Hippocampal formation (tissue), 2 donors: ENCODE measurements at places on chromosomes 16 and 17.

DNA sequence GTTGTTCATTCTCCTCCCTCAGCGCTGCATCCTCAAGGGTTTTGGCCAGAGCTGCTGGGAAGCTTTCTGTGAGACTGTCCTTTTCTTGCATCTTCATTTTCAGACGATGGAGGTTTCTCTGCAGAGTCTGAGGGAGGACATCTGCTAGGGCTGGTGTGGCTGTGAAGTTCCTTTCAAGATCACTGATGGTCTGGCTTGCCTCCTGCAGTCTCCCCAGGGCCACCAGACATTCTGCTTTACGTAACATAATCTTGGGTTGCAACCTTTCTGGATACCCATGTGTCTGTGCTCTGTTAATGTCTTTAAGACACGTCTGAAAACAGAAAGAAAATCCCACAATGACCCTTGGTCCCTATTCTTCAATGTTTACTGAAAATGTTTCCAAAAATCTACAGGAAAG is 29.0 kb downstream of the SMYD4 start:
- DNase-seq, result no peak

DNA sequence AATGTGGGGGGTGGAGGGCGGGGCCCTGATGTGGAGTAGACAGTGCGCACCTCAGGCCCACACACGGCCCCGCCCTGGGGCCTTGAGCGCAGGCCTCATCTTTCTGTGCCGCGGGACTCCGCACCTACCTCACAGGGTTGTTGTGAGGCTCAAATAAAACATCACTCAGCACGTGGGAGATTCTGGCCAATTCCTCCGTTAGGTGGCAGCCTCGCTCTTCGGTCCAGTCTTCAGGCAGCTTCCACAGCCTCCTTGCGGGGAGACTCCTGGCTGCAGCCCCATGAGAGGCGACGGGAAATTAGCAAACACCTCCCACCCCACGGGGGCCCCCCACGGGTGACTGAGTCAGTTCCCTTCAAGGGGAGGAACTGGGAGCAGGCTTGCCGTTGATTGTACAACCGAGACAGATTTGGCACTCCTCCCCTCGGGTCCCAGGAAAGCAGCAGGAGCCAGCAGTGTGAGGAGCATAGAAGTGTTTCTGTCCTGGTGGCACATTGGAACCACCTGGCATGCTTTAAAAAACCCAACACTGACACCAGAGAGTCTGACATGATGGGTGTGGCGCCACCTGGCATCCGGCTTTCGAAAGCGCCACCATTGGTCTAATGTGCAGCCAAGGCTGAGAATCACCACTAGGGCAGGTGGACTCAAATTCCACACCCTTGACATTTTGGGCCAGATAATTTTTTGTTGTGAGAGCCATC is 7.6 kb downstream of the MRM1 start:
- DNase-seq, result peak; percentile 14

DNA sequence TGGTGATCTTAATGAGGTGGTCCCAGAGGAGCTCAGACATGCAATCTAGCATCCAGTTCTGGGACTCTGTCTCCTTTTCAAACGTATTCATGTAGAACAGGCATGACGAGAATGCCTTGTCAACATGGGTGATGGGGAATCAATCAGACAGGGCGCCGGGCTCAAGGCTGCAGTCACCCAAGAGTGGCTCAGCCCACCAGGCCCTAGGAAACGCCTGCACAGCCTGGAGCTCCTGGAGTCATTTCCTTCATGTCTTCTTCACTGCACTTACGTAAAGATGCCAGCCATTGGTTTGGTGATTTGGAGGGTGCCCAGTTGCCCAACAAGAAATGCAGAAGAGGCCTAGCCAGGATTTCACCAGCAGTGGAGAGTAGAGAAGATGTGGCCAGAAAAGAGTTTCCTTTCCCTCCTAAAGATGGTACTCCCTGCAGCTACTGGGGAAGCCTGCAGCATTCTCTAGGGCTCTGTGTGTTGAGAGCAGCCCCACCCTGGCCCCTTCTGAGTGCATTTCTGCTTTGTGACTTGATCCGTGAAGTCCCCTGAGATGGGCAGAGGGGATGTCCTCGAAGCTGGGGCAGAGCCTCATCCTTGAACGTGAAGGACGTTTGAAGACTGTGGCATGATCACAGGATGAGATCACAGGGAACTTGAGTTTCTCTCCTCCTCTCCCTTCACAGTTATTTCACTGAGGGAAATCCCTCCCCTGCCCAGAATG is 24.0 kb upstream of the STH start:
- no peak for DNase-seq

GRCh38 chr17:18267927-18268711 is 7.7 kb downstream of the MIEF2 start:
- no peak for DNase-seq

GRCh38 chr16:965036-965395 is 5.8 kb downstream of the LMF1 start:
- no peak for DNase-seq

DNA sequence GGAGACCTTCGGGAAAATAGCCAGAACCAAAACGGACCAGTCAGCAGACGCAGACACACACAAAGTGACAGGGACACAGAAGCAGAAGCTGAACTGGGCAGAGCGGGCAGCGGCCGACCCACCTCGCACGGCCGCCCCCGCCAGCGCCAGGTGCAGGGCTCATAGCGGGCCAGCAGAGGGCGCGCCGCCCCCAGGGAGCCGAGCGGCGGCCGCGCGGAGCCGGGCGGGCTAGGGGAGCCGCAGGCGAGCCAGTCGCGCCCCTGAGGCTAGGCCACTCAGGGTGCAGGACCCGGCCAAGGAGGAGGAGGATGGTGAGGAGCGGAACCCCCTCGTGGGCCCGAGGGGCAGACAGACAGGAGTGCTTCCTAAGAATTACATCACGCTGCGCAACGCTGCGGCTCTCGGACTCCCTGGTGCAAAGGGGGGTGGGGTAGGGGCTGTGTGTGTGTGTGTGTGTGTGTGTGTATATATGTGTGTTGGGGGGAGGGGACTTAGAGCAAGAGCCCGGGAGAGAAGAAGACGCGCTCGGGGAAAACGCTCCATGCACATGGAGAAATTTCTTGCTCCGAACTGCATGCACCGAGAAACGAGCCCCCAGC is 913 bp upstream of the NOG start:
- DNase-seq, result peak; percentile 48

DNA sequence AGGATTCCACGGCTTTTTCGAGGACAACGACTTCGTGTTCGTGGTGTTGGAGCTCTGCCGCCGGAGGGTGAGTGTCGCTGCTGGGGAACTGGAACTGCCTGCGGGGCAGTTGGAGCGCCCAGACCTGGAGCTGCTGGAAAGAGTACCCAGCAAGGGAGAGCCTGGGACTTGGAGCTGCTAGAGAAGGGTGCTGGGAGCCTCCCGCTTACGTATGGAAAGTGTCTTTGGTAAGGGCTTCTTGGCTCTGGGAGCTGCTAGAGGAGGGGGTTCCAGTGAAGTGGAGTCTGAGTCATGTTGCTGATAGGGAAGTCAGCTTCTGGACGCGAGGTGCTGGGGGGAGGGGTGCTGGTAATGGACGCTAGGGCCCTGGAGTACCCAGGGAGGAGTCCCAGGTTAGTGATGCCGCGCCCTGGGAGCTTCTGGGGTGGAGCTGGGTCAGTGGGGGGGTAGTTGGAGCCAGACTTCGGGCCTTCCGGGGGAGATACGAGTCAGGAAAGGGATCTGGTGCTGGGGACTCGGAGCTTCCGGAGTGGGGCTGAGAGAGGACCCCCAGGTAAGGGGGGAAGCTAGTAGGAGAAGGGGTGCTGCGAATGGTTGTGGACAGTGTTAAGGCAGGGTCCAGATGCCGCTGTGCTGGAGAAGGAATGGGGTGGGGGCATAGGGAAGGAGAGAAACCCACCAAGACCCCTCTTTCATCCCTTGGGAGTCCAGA is 741 bp downstream of the PLK1 start:
- DNase-seq, result no peak

GRCh38 chr16:20740901-20741521 is 607 bp downstream of the THUMPD1 start:
- peak; percentile 61 for DNase-seq

GRCh38 chr16:67651847-67652246 is 6.9 kb downstream of the CARMIL2 start:
- DNase-seq, result no peak

DNA sequence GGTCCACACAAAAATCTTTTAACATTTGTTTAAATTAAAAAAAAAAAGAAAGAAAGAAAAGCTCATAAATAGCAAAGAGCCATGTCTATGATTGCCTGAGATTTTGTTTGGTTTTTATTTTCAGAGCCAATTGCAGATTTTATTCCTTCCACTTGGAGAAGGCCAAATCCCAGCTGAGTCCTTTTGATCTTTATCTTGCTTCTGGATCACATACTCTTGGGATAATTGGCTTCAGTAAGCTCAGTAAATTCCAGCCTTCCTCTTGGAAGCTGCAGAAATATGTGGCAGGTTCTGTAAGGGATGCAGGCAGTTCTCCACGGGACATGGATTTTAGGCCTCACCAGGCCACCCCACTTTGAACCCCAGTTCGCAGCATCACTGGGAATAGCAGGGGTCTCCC is 63.3 kb upstream of the TMC5 start:
- no peak for DNase-seq

- DNase-seq, result no peak
Observed at GRCh38 chr17:21678393-21679081, 13.8 kb upstream of the KCNJ18 start.

- DNase-seq, result no peak
Observed at GRCh38 chr17:37410357-37410756, 3.7 kb downstream of the TADA2A start.

GRCh38 chr17:13593757-13594156 is 8.0 kb downstream of the HS3ST3A1 start:
- DNase-seq, result no peak

GRCh38 chr17:279331-279730 is 73.3 kb downstream of the RPH3AL start:
- DNase-seq, result no peak

DNA sequence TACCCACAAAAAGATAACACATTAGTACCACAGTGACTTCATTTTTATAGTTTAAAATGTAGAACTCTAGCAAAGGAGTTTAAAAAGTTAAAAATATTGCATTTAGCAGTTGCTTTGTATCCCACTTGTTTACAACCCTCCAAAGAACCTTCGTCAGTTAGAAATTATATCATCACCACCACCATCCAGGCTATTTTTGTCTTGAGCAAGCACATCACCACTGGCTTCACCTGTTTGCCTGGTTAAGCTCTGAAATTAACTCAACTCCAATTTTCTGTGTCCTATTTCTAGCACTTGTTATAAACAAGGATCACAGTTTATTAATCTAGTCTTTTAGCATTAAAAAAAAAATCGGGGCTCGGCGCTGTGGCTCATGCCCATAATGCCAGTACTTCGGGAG is 6.1 kb downstream of the GLYR1 start:
- no peak for DNase-seq

DNA sequence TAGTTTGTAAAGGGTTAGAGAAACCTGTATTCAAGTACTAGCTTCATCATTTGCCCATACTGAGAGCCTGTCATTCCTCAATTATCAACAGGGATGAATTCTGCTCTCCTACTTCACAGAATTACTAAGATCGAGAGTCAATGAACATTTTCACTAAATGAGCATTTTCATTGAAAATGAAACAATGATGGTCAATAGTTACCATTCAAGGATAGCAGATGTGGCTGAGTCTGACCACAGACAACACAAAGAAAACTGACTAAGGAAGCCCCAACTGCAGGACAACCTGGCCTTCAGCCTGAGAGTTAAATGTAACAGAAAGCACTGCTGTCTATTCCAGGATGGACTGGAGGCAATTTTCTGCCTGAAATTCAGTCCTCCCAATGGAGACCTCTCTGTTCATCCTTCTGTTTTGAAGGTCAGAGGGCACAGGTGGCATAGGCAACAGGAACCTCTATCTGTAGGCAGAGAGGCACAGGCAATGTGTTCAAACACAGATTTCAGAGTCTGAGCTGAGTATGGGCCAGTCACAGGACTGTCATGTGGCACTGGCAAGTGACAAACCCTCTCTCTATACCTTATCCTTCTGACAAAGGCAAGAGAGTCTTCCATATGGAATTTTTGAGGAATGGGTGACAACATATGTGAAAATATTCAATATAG is 19.5 kb downstream of the TRAF4 start:
- no peak for DNase-seq

DNA sequence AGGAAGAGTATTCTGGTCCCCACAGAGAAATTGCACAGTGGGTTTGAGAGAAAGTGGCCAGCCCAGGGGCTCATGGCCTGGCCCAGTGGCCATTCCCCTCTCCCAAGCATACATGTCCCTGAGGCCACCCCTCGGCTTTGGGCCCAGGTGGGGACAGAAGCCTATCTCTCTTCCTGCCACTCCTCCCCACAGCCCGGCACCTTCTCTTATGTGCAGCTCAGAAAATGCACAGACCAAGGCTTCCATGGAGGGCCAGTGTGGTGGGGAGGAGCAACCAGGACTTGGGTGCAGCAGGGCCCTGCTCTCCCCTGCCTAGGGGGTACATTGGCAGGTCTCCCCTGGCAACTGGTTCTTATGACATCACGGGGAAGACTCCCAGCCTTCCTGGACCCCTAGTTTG is at the start of gene C16orf90:
Gene C16orf90 (minus strand): TSS at position 314 of the 400 bp plus-strand sequence. CDS start 68 bp downstream, at position 246.
- DNase-seq, result no peak

GRCh38 chr16:82675300-82675699 is 48.5 kb downstream of the CDH13 start:
- DNase-seq, result no peak

GRCh38 chr16:48378836-48379235 is 6.4 kb downstream of the SIAH1 start:
- DNase-seq, result no peak

GRCh38 chr16:83171396-83171795 is 544.6 kb downstream of the CDH13 start:
- DNase-seq, result no peak

- no peak for DNase-seq
Observed at GRCh38 chr17:58317421-58318064, 11.1 kb downstream of the TSPOAP1 start.

- no peak for DNase-seq
Observed at GRCh38 chr17:36506831-36507230, 20.4 kb downstream of the ZNHIT3 start.
